ENCODE measurements at places on chromosomes 1 and 21.

DNA sequence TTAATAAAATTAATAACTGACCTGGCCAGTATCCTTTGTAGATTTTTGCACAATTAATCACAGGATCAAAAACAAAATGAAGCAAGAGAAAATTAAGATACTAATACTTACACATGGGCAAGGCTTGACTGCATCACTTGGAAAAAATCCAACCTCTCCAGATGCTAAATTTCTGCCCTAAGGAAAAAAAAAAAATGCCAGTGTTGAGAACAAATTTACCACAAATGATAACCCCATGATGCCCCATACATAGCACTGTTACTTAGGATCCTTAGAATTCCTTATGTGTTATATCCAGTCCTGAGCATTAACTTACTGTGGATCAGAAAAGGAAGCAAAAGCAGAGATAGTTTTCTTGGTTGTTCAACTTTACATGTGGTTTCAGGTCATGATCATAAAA is 347.5 kb downstream of the VAV3 start:
- DNase-seq: no peak

DNA sequence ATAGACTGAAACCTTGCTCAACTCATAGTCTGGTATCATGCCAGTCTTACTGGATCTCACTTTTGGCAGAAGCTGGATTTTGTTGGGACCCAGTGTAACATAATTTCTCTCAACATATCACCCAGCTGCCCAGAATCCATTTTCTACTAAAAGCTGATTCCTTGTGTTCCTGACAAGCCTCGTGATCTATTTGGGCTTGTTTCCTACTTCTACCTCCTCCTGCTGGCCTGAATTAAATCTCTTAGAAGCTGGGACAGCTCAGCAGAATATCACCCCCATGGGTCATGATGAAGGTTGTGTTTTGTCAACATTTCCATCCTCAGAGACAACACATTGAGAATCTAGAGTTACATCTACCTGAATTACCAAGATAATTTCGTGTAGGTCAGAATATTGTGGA is 7.7 kb downstream of the GOLT1A start:
- no peak for DNase-seq

- no peak for DNase-seq
Observed at GRCh38 chr1:51669816-51670215, 52.9 kb downstream of the OSBPL9 start.

DNA sequence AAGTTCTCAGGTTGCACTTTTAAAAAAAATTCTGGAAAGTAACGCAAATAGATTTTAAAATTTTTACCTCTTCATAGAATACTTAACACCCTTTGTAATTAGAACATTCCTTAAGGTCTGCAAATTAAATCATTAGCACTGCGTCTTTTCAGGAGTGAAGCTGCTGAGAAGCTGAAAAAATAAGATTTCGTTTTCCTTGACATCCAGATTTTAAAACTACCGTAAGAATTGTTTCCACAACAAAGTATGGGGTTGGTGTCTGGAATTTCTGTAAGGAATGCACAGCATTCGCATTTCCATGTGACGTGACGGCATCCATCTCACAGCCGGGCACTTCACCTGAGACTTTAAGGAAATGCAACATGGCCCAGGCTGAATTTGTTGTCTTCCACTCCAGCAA is 76.3 kb upstream of the COX20 start:
- DNase-seq: no peak

DNA sequence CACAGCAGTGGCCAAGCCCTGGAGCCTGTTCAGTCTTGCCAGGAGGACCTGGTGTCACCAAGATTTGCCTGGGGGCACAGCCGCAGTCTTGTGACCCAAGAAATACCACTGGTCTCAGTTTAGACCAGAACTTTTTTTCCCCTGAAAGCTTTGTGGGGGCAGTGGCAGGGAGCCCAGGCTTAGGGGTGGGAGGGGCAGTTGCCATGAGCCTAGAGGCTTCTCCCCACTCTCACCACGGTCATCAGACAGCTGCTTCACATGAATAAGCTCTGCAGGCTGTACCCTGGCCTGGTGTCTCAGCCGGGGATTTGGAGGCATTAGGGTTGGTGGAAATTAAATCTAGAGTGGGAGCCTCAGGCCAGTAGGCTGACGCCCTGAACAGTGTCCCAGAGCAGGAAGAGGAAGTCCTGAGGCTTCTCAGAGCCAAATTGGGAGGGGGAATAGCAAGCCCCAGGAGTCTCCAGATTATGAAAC is 73.7 kb downstream of the SLC16A1 start:
- no peak for DNase-seq

GRCh38 chr1:116334868-116335635 is 38.0 kb upstream of the ATP1A1 start:
- no peak for DNase-seq

DNA sequence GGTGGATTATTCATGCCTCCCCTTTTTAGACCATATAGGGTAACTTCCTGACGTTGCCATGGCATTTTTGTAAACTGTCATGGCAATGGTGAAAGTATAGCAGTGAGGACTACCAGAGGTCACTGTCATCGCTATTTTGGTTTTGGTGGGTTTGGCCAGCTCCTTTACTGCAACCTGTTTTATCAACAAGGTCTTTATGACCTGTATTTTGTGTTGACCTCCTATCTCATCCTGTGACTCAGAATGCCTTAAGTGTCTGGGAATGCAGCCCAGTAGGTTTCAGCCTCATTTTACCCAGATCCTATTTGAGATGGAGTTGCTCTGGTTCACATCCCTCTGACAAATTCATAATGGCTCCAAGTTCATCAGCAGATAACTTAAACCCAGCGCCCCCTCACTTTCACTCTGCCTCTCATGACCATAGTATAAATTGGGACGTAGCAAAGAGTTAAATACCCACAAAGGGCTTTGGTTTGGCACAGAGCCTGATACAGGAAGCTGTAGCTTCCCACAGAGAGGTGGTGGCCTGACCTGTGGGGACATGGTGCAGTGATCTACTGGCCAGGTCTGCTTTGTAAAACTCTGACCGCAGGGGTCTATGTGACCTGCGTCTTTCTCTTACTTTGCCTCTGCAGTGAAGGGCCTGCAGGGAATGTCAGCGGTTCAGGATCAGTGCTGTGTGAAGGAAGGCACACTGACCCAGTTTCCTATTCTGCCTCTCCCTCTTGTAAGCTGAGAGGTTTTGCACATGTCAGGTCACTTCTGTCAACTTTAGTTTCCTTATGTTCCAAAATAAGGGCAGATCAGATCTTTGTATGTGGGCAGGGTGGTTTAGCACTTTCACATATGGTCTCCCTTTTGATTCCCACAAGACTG is 78.1 kb upstream of the ZNF644 start:
- no peak for DNase-seq

DNA sequence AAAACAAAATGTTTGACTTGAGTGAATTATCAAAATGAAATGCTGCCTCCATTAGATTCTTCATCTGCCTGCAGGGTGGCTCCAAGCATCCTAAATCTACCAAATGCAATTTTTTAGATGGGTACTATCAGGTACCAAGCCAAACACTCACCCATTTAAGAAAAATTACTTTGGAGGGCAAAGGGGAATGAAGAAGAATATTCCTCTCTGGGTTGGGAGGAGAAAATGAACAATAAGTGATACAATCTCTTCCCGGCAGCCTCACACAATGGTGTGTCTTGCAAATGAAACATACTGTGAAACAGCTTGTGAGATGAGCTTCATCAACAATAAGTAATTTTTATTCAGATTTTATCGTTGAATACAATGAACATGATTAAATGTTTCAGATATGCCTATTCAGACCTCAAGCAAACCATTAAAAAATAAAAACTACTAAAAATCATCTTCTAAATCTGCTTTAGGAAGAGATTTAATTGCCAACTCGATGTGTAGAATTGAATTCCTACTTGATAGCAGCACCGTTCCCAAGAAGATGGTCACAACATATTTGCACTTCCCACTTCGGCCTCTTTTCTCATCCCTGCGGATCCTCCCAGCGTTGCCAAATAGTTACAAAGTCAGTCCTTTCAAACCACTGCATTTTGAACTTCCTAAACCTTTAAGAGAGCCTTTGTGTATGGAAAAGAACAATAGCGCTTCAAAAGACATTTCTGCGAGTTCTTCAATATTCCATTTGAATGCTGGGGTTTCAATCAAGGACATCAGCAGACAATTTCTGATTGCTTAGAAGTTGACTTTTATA is 2.7 kb downstream of the DAB1 start:
- DNase-seq: no peak

GRCh38 chr1:209375097-209375496 is 208.4 kb upstream of the CAMK1G start:
- no peak for DNase-seq

DNA sequence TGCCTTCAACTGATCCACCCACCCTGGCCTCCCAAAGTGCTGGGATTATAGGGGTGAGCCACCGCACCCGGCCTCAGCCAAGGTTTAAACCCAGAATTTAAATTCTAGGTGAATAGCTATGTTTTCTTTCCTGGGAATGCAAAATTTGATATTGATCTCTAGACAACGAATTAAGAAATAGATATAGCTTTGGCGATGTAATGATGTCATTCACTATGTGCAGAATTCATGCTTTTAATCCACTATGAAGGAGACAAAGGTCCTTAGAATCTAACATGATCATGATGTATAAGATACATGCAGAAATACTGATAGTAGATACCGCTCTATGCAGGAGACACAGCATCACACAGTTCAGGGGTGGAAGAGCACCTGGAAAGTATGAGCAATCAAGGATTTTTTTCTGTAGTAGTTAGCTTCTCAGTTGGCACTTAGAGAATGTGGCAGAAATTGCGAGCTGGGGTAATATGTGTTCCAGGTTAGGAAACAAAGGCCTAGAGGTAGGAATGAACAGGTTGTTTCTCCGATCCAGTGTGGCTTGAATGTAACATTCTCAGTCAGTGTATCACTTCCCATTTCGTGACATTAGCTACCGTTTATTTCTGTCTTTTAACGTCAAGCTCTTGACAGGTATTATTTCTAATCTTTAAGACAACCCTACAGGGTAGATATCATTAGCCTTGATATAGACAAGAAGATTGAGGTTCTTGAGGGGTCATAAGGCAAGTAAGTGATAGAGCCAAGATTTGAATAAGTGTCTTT is 3.0 kb upstream of the CEP350 start:
- no peak for DNase-seq

GRCh38 chr1:11985171-11985570 is 4.9 kb downstream of the MFN2 start:
- no peak for DNase-seq

- DNase-seq: no peak
Observed at GRCh38 chr21:42581993-42582786, 68.5 kb downstream of the SLC37A1 start.

GRCh38 chr1:196183941-196184340 is 424.3 kb downstream of the KCNT2 start:
- no peak for DNase-seq

GRCh38 chr1:82260051-82260450 is 459.3 kb downstream of the ADGRL2 start:
- no peak for DNase-seq

All from stimulated activated CD4-positive, alpha-beta T cell treated with anti-CD3 and anti-CD28 coated beads, Interleukin-4, amount 100 ng/mL, for 4 hours (primary cell).